Panc1 (cell line): ENCODE measurements at places on chromosomes 12 and 14. TPM values are rescaled to one million over a fixed set of nuclear protein-coding genes. Genes with fewer than 3 reads are reported as not detected.
A peak's percentile ranks its signal among the peaks of the same experiment; 100 is the strongest.

The SIRT4 gene
- 1.5 TPM for total RNA-seq

The ESR2 gene
- total RNA-seq, result not detected

The ZNF385A gene
- total RNA-seq, result 5.9 TPM

The KRT85 gene
- not detected for total RNA-seq

The FAM186B gene
- 0.13 TPM for total RNA-seq

The ACTR6 gene
- 21.2 TPM for total RNA-seq

The PSME2 gene
- 188 TPM for total RNA-seq

The NPAS3 gene
- 0.23 TPM for total RNA-seq

The SRRM4 gene
- not detected for total RNA-seq

The KCNK13 gene
- not detected for total RNA-seq

DNA sequence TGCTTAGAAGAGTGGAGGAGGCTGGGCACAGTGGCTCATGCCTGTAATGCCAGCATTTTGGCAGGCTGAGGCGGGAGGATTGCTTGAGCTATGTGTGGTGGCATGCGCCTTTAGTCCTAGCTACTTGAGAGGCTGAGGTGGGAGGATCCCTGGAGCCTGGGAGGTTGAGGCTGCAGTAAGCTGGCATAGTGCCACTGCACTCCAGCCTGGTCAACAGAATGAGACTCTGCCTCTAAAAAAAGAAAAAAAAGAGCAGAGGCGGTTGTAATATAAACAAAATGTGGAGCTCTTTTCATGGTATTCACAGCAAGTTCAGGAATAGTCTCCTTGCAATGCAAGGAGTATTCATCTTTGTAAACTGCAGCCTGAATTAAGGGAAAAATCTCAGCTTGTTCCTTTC, 27.2 kb downstream of the ARID2 start:
- H3K36me3 ChIP-seq, result peaks cover 3% of the 10 kb centered on the region
- H3K27me3 ChIP-seq, result no peaks in the 10 kb centered on the region
- no peak overlapping the region for H3K27ac ChIP-seq
- no peak for DNase-seq

- H3K4me1 ChIP-seq, result peaks cover 62% of the 10 kb centered on the region
- H3K27ac ChIP-seq, result peak overlapping the region; percentile 80
- H3K36me3 ChIP-seq, result peaks cover 2% of the 10 kb centered on the region; the same call in 1 of the 2 replicates
These were observed 24.0 kb downstream of the SSH1 start for GRCh38 chr12:108833355-108833733.

DNA sequence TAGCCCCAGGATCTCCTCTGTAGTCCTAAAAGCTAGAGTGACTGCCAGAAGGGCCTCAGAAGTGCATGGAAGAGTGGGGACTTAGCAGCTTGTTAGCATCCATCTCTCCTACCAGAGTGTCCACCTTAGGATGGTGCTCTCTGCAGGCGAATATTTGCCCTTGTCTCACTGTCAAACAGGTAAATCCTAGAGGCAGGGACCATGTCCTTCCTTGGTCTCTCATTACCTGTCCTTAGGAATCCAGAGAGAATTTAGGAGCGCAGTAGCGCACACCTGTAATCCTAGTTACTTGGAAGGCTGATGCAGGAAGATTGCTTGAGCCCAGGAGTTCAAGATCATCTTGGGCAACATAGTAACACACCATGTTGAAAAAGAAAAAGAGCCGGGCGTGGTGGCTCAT, 21.4 kb downstream of the AGAP2 start:
- H3K27ac ChIP-seq, result no peak overlapping the region
- no peak for DNase-seq
- H3K27me3 ChIP-seq, result no peaks in the 10 kb centered on the region
- no peaks in the 10 kb centered on the region for H3K4me1 ChIP-seq
- no peaks in the 10 kb centered on the region; the same call in 1 of the 2 replicates for H3K36me3 ChIP-seq

GRCh38 chr12:62291864-62292760, 31.9 kb downstream of the USP15 start:
- no peaks in the 10 kb centered on the region for H3K27me3 ChIP-seq
- DNase-seq, result no peak
- no peak overlapping the region for H3K4me3 ChIP-seq
- H3K36me3 ChIP-seq, result no peaks in the 10 kb centered on the region
- peaks cover 6% of the 10 kb centered on the region for H3K4me1 ChIP-seq

DNA sequence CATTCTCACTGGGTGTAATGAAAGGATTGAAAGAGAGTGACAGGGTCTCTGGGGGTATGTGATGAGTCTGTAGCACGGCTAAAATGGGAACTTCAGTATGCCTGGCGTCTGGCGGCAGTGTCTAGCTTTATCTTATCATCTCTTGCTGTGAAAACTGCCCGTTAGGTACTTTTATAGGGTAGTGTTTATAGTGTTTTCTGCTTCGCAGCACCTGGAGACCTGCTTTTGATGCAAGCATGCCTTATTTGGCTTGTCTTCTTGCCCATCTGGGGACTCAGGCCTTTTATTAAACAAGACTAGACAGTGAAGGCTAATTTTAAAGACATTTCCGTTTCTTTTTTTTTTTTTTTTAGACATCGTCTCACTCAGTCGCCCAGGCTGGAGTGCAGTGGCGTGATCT, 36.3 kb upstream of the ALDH2 start:
- no peaks in the 10 kb centered on the region for H3K36me3 ChIP-seq
- no peak overlapping the region for H3K4me3 ChIP-seq
- no peaks in the 10 kb centered on the region for H3K4me1 ChIP-seq

DNA sequence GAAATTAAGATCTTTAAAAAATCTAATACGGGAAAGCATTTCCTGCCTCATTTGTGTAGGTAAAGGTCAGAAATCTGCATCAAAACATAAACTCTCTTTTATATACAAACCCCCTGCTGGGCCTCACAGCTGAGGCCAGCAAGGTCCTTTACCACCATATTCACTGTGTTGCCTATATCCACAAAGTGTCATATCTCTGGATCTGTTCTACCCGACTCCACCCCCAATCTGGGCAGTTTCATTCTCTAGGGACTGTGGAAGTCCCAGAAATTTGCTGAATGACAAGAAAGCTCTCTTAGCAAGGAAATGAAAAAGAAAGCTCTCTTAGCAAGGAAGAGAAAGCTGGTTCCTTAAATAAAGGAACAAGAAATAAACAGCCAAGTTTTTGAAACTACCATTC, 301.7 kb downstream of the KCNH5 start:
- H3K4me3 ChIP-seq, result no peak overlapping the region
- DNase-seq, result no peak
- no peaks in the 10 kb centered on the region for H3K36me3 ChIP-seq
- no peaks in the 10 kb centered on the region for H3K27me3 ChIP-seq
- no peak overlapping the region for H3K27ac ChIP-seq
- H3K4me1 ChIP-seq, result no peaks in the 10 kb centered on the region

DNA sequence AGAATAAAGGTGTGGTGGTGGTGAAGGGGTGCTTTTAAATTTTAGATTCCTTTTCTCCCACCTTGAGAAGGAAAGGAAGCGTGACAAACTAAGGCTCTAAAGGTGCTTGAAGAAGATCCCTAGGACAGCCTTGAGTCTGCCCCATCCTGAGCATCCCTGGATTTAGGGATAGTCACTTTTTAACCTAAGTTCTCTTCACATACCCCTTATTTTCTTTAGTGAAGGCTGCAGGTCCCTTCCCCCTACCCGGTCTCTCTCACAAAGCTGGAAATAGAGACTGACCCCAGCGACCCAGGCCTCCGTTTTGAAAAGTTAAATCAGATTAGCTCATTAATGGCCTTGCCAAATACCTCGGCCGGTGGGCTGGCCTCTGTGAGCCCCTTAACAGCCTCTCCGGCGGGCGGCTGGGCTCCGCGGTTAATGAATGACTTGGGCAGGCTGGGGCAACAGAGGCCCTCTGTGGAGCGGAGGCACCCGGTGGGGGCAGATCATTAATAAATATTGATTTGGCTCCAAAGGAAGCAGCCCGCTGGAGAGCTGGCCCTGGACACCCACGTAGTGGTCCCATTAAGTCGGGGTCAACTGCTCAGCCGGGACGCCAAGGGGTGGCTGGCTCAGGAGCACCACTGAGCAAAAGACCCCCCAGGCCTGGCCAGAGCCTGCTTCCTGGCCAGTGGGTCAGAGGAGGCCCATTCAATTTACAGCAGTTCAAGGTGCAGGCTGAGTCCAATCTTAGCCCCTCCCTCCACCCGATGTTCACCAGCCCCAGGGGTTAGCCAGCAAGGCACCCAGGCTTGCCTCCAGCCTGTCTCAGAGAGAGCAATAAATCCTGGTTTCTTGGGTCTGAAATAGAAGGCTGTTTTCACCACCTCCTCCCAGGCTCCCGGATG, 31.8 kb downstream of the PAH start:
- H3K27me3 ChIP-seq, result no peaks in the 10 kb centered on the region; the same call in 1 of the 2 replicates
- no peak for DNase-seq
- no peaks in the 10 kb centered on the region for H3K4me1 ChIP-seq
- H3K36me3 ChIP-seq, result no peaks in the 10 kb centered on the region
- H3K4me3 ChIP-seq, result no peak overlapping the region

DNA sequence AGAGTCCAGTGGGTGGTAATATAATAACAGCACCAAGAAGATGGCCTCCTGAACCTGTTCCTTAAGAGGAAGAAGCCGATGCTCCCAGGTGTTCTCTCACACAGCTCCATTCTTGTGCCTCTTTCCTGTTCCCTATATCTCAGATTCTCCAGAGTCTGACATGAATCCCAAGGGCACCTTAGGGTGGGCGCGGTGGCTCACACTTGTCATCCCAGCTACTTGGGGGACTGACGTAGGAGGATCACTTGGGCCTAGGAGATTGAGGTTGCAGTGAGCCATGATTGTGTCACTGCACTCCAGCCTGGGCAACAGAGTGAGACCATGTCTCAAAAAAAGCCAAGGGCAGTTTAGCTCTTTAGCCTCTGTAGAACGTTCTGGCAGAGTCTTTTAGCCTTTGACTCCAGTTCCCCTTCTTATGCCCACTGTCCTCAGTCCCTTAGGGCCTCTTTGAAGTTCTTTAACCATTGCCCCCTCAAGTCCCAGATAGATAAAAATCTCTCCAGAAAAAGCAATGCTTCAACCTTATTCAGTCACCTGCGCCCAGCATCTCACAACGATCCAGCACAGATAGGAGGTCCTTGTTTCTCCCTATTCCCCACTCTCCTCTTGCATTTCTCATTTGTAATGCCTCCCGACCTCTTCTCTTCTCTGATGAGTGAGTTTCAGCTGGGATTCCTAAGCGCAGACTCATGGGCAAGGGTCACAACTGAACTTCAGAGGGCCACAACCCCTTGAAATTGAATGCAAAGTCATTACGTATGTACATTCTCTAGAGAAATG, 4.7 kb downstream of the CCDC184 start:
- H3K4me3 ChIP-seq, result no peak overlapping the region
- H3K27ac ChIP-seq, result no peak overlapping the region
- peaks cover 7% of the 10 kb centered on the region for H3K27me3 ChIP-seq
- no peaks in the 10 kb centered on the region for H3K4me1 ChIP-seq
- DNase-seq, result no peak

DNA sequence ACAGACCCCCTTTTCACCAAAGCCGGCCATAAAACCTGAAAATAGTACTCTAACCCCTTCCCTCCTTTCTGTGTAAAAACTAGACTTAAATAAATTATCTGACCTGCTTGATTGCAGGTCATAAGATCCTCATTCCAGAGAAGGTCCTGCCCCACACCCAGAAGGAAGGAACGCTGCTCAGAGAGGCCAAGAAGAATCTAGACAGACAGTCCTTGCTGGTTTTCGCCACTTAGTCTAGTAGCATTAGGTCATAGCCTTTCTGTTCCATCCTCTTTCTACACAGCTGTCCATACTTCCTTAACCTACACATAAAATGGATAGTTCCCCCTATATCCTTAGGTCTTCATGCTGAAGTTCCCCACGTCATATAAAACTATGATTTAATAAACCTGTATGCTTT, 83.7 kb upstream of the IGF1 start:
- no peak overlapping the region for H3K27ac ChIP-seq
- no peak for DNase-seq
- H3K36me3 ChIP-seq, result no peaks in the 10 kb centered on the region
- no peak overlapping the region for H3K4me3 ChIP-seq
- no peaks in the 10 kb centered on the region for H3K27me3 ChIP-seq
- H3K4me1 ChIP-seq, result no peaks in the 10 kb centered on the region

DNA sequence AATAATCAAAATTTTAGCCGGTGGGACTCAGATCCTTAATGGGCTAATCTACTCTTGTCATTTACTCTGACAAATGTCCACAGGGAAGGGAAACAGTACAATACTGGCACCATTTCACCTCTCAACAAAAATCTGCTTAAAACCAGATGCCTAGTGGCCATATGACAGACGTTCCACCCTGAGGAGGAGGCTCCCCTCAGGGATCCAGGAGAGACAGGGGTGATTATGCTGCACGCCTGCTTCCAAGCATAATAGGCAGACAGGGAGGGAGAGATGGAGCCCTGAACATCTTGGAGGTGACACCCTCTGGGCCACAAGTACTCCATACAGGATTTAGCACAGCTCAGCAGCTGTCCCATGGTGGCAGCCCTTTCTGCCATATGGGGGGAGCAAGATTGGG, 24.8 kb upstream of the AKAP6 start:
- no peaks in the 10 kb centered on the region for H3K36me3 ChIP-seq
- no peak for DNase-seq
- no peak overlapping the region for H3K4me3 ChIP-seq
- no peak overlapping the region for H3K27ac ChIP-seq
- no peaks in the 10 kb centered on the region; the same call in 1 of the 2 replicates for H3K4me1 ChIP-seq

- H3K36me3 ChIP-seq, result no peaks in the 10 kb centered on the region
- DNase-seq, result no peak
- no peaks in the 10 kb centered on the region for H3K27me3 ChIP-seq
- H3K27ac ChIP-seq, result no peak overlapping the region
These were observed 22.6 kb downstream of the TSPAN8 start for GRCh38 chr12:71135077-71135811.

- H3K27me3 ChIP-seq, result peaks cover 6% of the 10 kb centered on the region; the same call in 1 of the 2 replicates
- no peaks in the 10 kb centered on the region for H3K36me3 ChIP-seq
- no peak overlapping the region for H3K4me3 ChIP-seq
- H3K4me1 ChIP-seq, result no peaks in the 10 kb centered on the region
- H3K27ac ChIP-seq, result no peak overlapping the region
- DNase-seq, result no peak
These were observed 18.0 kb upstream of the RFX4 start for GRCh38 chr12:106564678-106565329.

DNA sequence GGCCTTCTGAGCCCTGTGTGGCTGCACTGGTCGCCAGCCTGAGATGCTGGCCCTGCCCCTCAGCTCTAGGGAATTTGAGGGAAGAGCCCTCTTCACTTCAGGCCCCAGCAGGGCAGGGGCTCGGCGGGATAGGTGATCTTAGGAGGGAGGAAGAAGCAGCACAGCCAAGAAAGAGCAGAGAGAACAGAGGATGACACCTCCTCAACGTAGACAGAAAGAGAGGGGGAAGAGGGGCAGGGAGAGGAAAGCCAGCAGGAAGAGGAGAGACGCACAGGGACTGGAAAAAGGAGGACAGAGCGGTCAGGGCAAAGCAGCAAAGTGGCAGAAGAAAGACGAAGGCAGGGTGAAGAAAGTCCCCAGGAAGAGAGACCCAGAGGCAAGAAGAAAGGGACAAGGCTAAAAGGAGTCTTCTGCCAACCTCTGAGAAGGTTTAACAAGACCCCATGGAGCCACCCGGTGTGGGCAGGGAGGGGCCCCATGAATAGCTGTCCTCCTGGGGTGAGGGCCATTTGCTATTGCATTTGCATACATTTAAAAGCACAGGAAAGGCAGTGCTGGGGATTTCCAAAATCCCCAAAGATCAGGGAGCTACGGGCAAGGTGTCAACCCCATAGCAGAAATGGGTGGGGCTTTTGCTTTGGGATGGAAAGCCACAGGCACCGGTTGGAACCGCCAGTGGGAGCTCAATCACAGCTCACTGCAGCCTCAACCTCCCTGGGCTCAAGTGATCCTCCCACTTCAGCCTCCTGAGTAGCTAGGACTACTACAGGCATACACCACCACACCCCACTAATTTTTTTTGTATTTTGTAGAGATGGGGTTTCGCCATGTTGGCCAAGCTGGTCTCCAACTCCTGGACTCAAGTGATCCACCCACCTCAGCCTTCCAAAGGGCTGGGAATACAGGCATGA, 22.7 kb downstream of the CMKLR1 start:
- no peak overlapping the region for H3K27ac ChIP-seq
- no peaks in the 10 kb centered on the region for H3K36me3 ChIP-seq
- DNase-seq, result no peak
- H3K27me3 ChIP-seq, result 0 out of 2 replicates have a peak, but pooled peaks cover 2% of the 10 kb centered on the region
- no peak overlapping the region for H3K4me3 ChIP-seq
- H3K4me1 ChIP-seq, result no peaks in the 10 kb centered on the region
